H9 (cell line): ENCODE measurements at places on chromosomes 7 and 10. TPM values are rescaled to one million over a fixed set of nuclear protein-coding genes. Genes with fewer than 3 reads are reported as not detected.

IGF2BP3 gene
- 180 and 197 TPM in 2 replicates for total RNA-seq

DNA sequence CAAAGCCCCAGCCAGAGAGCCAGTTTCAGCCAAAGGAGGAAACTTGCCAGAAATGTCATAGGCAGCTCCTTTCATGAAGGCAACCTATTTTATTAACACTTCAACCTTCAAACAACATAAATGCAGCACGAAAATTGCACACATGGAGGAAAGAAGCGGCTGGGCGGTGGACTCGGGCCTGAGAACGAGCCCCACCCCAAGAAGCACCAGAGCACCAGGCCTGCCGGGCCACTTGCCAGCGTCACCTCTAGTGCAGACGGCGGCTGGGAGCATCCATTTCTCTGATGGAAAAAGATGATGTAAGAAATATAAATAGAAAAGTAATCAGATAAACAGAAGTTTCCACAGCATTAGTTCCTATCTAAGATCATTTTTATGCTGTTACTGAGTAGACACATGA, 100.0 kb downstream of the TCERG1L start:
- DNase-seq, result peak; percentile 13
- no peak overlapping the region for H3K27ac ChIP-seq
- H3K4me1 ChIP-seq, result no peaks in the 10 kb centered on the region
- no peak overlapping the region for H3K4me3 ChIP-seq
- no peaks in the 10 kb centered on the region for H3K36me3 ChIP-seq
- H3K27me3 ChIP-seq, result no peaks in the 10 kb centered on the region

- no peak overlapping the region for H3K4me3 ChIP-seq
- H3K27ac ChIP-seq, result no peak overlapping the region
- H3K36me3 ChIP-seq, result peaks cover 6% of the 10 kb centered on the region; the same call in 1 of the 3 replicates
Observed at GRCh38 chr7:138834583-138834982, 36.6 kb upstream of the ATP6V0A4 start.

GRCh38 chr10:32199714-32200394, 143.6 kb upstream of the KIF5B start:
- no peak overlapping the region for H3K4me3 ChIP-seq
- no peaks in the 10 kb centered on the region for H3K27me3 ChIP-seq
- H3K4me1 ChIP-seq, result no peaks in the 10 kb centered on the region
- H3K27ac ChIP-seq, result no peak overlapping the region

DNA sequence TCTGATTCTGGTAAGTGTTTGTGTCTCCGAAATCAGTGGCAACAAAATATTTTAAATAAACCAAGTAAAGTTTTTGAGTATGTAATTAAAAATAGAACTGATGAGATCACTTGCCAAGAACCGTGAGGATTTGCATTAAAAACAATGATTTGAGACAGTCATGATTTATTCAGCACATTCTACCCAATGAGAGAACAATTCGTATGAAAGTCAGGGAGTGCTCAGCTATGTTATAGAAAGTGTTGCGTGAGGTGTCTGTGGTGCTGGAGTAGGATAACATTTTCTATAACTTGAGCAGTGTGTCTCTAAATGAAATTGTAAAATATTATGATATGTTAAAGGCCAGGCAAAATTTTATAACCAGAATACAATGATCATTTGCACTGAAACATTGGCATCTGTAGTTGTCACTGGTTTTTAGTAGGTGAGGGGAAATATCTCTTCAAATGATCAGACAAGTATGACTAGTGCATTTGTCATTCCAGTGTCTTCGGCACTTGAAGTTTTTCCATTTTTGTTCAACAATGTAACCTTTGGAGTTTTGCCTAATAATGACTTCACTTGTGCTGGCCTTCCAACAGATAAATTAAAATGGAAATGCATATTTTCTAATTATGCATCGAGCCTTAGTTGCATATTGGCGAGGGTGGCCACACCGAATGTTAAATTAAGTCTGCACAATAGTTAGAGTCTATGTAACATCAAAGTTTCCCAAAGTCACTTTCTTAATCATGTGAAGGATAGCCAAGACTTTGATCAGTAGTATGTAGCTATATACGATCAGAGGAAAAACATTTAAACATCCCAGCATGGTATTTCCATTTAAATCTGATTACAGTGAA, 335.9 kb downstream of the GFRA1 start:
- no peak for DNase-seq
- no peak overlapping the region for H3K4me3 ChIP-seq
- H3K36me3 ChIP-seq, result no peaks in the 10 kb centered on the region
- H3K27ac ChIP-seq, result no peak overlapping the region
- no peaks in the 10 kb centered on the region for H3K27me3 ChIP-seq

SEC23IP gene
- 91.9 and 93.0 TPM in 2 replicates for total RNA-seq

WDR86 gene
- total RNA-seq, result 8.1 and 9.4 TPM in 2 replicates
